Left cardiac atrium (tissue), 4 donors: ENCODE measurements at places on chromosomes 2 and 18. TPM values are rescaled to one million over a fixed set of nuclear protein-coding genes. Genes with fewer than 3 reads are reported as not detected.

The NR4A2 gene
- 9.2 TPM for total RNA-seq

The IL37 gene
- not detected for total RNA-seq

The SLC35G4 gene
- not detected for total RNA-seq

The MC2R gene
- not detected for total RNA-seq

The LRRC30 gene
- total RNA-seq: not detected

The RAB11FIP5 gene
- 31.8 TPM for total RNA-seq

- DNase-seq: no peak
Measured at GRCh38 chr2:25586726-25587144, 86.6 kb downstream of the DTNB start.

GRCh38 chr2:236608188-236608525 lies 38.5 kb downstream of the ACKR3 start:
- no peak for DNase-seq

- no peak for DNase-seq
Measured at GRCh38 chr18:26457195-26457594, 91.2 kb downstream of the KCTD1 start.

DNA sequence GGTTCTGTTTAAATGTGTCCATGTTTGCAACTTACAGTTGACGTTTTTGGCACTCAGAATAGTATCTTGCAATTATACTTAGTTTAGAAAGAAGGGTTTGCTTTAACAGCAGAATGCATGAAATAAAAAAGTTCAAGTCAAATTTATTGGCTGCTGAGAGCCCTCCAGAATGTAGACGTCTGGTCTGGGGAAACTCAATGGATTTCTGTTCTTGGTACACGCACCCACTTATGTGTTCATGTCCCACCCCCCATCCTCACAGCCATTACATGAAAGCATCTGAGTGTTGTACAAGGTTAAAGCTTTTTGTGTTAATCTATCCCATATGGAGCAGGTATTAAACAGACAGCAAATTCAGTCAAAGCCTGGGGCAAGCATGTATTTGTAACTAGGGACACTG lies 219.5 kb downstream of the SOX11 start:
- no peak for DNase-seq

- DNase-seq: no peak
Measured at GRCh38 chr2:153388246-153388645, 90.3 kb downstream of the RPRM start.

DNA sequence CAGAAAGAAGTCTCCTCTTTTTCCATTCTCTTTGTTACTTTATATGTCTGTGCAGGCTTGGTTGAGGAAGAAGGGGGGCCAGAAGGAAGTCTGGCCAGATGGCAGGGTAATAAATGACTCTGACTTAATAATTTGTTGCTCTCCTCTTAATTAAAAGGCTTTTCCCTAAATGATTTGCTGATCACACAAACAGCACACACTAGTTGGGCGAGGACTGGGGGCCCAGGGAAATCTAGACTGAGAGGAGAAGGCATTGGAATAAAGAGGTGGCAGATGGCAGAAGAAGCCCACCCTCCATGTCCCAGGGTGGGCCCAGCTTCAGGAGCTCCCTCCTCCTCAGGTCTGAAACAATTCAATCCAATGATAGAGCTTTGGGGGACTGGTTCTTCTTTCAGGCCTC lies 12.7 kb upstream of the SMARCAL1 start:
- no peak for DNase-seq

- DNase-seq: peak; percentile 26
Measured at GRCh38 chr2:48189552-48190228, 283.4 kb upstream of the FBXO11 start.
